ENCODE measurements at places on chromosomes 5 and 9. TPM values are rescaled to one million over a fixed set of nuclear protein-coding genes. Genes with fewer than 3 reads are reported as not detected.

DNA sequence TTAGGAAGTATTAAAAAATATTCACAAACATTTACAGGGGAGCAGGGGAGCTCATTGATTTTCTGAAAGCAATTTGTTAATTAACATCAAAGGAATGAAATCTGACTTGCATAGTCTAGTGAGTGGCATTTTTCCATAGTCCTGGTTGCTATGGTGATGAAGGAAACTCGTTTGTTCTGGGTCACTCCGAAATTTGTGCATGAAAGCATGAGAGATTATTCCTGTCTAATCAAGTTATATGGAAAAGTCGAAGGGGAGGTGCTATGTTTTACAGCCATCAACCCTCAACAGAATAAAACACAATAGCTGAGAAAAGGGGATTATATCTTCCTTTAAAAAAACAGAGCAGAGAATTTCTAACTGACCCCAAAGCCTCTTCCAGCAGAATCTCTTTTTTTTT, 1495.7 kb upstream of the WWC1 start:
- no peak for DNase-seq

GRCh38 chr9:133227242-133227860, 18.3 kb upstream of the OBP2B start:
- no peak for DNase-seq

DNA sequence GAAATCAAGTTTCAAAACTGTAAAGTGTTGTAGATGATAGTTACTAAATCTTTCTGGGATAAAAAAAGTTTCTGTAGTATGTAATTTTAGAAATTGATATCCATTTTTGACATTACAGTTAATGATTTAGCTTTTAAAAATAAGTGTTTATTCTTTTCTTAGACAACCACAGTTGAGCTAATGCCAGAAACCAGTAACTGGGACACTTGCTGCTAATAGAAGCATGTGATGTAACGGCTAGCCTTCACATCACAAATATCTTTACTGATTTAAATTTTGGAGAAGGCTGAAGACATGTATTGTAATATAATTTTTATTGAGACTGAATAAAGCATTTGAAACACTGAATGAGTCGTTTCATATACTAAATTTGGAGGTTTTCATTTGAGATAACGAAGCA, 18.8 kb downstream of the CSNK1G3 start:
- DNase-seq: no peak

DNA sequence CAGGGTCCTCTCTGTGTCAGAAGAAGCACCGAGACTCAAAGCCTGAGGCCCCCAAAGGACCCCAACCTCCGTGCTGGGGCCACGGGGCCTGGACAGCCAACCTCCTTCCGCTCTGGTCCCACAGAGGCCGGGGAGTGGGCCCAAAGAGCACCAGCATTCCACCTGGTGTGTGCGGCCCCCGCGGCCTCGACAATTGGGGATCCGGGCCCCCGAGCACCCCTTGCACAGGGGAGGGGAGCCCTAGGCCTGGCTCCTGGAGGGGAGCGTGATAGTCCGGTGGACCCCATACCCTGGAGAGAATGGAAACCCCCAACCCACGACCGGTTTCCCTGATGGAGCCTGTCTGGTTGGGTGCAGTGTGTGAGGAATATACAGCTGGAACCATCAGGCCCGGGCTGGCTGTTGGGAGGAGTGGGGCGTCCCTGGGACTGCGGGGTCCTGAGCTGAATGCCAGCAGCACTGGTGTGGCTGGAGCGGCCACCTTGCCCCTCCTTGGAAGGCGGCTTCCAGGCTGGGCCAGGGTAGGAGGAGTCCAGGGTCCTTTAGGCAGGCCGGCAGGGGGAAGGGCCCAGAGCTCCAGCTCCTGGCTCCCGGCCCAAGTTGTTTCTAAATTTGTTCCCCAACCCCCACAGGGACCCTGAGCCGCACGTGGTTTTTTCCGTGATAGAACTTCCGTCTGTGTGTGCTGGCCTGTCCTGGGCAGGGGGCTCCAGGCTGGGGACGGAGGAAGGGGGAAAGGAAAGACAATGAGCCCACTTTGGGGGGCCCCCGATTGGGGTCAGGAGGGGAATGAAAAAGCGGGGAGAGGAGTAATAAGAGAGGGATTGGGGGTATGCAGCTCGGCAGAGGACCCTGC, 825 bp upstream of the TOR4A start:
- DNase-seq: peak; percentile 75

- DNase-seq: no peak
Observed at GRCh38 chr9:98071737-98072136, 15.2 kb downstream of the NANS start.

DNA sequence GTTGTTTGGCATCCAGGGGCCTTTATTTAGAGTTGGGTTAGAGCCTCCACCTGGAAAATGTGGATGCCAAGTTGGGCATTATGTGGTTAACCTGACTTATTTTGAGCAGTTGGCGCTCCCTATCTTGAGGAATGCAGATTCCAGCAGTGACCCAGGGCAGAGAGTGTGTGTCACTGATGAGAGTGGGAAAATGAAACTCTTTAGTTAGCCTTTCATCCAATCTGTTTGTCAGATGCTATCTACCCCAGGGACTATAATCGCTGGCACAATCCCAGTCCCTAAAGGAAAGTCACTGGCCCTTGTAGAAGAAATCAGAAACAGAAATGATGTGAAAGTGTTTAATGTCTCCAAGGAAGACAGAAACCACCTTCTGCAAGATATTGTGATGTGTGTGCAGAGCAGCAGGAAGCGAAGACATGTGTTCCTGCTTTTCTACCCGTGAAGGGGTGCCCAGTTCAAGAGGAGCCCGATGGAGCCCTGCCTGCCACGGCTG, 10.2 kb upstream of the STING1 start:
- no peak for DNase-seq

DNA sequence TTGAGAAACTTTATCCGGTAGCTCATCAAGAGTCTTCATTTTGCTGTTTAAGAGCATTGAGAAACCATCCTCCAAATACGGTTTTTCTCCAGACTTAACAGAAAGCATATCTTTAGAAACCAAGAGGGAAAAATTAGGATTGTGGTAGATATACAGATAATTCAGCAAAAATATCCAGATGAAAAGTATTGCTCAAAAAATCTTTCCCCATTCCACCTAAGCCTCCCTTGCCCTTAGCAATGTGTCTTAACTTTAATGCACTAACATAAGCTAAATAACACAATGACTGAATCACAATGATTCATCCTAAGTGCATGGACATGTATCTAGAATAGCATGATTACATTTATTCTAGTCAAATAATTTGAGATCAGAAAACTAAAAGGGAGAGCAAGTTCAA, 130.3 kb upstream of the TARS1 start:
- DNase-seq: no peak

GRCh38 chr5:177496070-177496726, 1.2 kb downstream of the PDLIM7 start:
- no peak for DNase-seq

GRCh38 chr5:118326481-118327045, 661.8 kb downstream of the DTWD2 start:
- no peak for DNase-seq

GRIA1 gene
- total RNA-seq: 0.38 TPM

ROPN1L gene
- not detected for total RNA-seq

All from suprapubic skin (tissue), 4 donors.